ELR (cell line): ENCODE measurements at places on chromosomes 5 and 9.

- no peak for DNase-seq
These were observed 119.2 kb upstream of the ABCA1 start for GRCh38 chr9:105046907-105047741.

DNA sequence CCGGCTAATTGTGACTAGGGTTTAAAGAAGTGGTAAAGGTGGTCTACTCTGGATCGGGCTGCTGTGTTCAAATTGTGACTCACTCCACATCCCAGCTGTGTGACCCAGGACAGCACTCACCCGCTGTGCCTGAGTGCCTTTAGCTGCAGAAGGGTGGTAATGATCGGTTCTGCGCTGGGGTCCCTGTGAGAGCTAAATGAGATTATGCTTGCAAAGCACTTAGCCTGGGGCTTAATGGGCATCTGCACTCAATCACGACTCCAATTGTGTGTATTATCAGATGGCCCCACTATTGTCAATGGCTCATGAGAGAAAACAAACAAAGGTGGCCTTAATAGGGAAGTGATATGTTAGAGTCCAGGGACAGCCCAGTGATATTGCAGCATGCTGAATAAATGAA lies 25.1 kb upstream of the TBC1D2 start:
- no peak for DNase-seq

- DNase-seq = no peak
These were observed 88.6 kb downstream of the EHMT1 start for GRCh38 chr9:137707361-137707760.

DNA sequence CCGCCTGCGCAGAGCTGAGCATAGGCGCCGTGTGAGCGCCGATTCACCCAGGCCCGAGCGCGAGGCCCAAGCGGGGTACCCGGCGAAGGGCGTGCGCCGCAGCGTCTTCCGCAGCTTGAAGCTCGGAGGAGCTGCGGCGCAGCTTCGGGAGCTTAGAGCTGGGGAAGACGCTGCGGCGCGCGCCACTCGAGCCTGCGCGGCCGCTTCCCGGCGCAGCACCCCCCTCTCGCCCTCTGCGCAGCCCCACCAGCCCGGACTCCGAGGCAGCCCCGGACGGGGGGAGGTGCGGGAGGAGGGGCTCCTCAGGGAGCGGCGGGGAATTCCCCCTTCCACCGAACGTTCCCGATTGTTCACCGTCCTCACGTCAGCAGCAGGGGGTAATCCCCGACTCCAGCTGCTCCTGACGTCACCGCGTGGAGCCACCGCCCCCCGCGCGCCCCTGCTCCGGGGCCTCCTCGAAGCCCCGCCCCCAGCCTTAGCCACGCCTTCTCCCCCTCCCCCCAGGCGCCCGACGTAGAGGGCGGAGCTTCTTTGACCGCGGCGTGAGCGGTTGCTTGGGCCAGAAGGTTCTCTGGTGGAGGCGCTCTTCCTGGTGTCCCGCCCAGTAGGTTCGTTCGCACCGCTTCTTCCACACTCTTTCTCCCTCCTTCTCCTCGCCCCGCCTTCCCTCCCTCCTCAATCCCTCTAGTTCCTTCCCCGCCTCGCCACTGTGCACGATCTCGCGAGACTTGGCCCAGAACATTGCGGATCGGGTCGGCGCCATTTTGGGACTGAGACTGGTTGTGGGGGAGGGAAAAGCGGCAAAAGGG lies at the start of gene GPBP1:
Gene GPBP1, plus strand, starts transcription at position 741 of the 809 bp plus-strand sequence. CDS start 40,072 bp downstream, outside the sequence.
- peak; percentile 99 for DNase-seq

- no peak for DNase-seq
These were observed 124.4 kb upstream of the ADAMTSL1 start for GRCh38 chr9:18349530-18349929.

DNA sequence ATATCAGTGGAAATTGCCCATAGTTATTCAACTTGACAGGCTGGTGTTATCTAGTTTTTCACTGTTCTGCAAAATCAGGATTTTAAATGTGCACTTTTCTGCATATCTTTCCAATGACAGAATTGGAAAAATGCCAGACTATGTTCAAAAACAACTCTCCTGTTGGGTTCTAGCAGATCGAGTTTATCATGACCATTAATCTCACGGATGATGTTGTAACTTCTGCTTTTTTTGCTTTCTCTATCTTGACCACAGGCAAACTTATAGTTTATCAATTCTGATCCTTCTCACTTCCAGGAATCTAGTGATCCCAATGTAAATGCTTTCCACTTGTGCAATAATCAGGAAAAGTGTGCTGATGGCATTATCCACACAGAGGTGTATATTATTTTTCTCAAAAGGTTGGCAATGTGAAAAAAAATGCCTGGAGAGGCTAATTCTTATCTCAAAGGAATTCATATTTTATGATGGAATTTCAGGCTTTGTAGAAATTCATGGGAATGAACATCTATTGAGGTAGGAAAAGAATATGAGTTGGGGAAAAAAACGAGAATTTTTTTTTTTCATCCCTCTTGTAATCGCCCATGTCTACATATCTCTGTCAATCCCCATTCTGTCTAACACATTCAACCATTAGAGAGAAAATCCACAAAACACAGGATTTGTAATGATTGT lies 73.6 kb upstream of the DAB2 start:
- DNase-seq = peak; percentile 60

GRCh38 chr5:58326022-58326421 lies 133.9 kb downstream of the PLK2 start:
- DNase-seq = no peak

DNA sequence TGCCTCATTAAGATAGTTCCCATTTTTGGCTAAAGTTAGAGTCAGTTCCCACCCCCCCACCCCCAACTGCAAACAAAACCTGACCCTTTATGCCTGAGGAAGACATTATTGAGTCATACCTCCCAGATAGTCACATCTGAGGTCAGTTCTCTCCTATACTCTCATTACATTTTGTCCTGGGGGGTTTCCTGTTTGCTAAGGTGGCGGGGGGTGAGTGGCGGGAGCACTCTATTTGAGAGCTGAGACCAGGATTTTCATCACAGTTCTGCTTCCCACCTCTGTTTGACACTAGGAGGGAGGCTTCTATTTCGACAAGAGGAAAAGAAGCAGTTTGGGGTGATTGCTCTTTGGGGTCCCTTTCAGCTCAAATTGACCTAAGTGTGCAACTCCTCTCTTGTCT lies 59.4 kb upstream of the ICE1 start:
- peak; percentile 36 for DNase-seq

DNA sequence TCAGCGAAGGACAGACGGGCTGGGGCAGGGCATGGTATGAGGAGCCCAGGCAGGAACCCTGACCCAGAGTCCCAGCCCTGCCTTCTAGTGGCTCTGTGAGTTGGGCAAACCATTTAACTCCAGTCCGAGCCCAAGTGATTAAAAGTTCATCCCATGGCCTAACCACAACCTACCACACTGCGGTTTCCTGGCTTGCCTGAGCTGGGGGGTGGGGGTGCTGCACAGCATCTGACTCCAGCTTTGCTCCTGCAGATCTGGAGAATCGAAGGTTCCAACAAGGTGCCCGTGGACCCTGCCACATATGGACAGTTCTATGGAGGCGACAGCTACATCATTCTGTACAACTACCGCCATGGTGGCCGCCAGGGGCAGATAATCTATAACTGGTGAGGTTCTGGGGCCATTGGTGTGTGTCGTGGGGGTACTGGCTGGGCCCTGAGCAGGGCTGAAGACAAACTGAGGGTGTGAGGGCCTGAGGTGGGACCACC lies 49.0 kb downstream of the STOM start:
- peak; percentile 60 for DNase-seq

DNA sequence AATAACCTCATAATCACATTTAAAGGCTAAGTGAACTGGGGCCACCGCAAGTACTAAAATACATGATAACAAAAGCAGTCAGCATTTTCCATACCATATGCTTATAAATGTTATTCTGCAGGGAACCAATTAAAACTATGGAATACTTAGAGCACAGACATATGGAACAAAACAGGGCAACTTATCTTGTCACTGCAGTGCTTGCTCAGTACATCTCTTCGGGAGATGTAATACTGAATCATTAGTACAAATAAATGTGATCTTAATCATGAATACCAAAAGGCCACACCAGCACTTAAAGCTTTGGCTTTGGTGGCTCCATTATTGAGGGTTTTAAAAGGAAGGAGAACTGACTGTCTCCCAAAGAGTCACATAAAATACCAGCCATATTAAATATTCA lies 32.1 kb downstream of the PRUNE2 start:
- DNase-seq = peak; percentile 22

DNA sequence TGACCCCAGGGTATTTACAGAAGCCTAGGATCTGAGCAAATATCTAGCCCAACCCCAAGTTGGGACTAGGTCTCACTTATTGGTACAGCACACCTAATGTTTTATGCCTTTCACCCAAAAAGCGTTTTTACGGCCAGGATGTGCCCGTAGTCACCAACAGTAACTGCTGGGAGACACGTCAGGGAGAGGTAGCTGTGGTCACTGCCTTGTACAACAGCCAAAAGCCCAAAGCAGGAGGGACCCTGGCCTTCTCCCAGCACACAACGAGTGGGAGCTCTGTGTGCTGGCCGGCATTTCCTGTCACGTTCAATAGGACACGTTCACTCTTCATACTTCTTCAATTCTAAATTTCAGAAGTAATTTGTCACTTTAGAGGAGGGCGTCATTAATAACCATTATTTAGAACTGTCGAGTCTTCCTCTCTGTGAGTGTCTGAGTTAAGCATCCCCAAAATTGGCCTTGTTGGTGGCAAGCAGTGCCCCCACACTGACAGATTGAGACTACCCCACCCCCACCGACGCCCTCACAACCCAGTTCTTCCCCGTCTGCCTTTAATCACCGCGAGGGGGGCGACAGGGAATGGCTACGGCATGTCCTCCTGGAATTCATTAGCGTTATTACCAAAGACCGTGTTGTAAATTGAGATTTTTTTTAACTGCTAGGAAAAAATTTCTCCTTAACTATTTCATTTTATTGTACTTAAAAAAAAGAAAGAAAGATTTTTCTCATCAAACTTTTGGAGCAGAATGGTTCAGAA lies 80.7 kb downstream of the MVB12B start:
- DNase-seq = peak; percentile 41

- no peak for DNase-seq
These were observed 1.3 kb downstream of the TLX3 start for GRCh38 chr5:171310212-171310818.

DNA sequence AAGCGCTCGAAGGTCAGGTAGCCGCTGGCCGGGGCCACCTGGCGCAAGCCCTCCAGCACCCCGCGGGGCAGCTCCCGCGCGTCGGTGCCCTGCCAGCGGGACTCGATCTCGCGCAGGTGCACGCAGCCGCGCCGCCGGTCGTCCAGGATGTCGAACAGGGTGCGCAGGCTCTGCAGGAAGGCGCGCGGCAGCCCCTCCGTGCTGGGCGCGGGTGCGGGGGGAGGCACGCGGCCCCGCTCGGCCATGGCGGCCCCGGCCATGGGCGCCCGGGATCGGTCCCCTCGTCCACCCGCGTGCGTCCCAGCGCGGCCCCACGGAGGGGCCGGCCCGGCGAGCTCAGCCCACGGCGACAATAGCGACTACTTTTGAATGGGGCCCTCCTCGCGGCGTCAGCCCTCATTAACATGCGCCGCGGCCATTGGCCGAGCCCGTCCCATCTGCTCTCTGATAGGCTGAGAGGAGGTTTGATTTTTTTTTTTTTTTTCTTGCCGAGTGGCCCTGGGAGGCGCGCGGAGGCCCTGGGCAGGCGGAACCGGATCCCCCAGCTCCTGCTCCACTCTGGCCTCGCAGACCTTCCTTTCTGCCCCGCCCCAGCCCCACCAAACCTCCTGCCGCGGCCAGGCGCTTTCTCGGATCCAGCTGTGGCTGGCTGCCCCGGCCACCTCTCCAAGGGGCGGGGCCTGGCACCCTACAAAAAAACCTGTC lies at the start of gene SAPCD2:
Gene SAPCD2, minus strand, starts transcription at position 357 of the 705 bp plus-strand sequence. Its CDS starts 97 bp downstream, at position 260.
- peak; percentile 93 for DNase-seq

GRCh38 chr5:142059304-142059940 lies 46.6 kb upstream of the GNPDA1 start:
- DNase-seq = peak; percentile 36

- no peak for DNase-seq
These were observed 45.4 kb downstream of the HACD4 start for GRCh38 chr9:20985851-20986600.

GRCh38 chr5:121533814-121534213 lies 317.9 kb upstream of the FTMT start:
- no peak for DNase-seq
